ENCODE measurements at places on chromosomes 3 and 15.
A peak's percentile ranks its signal among the peaks of the same experiment; 100 is the strongest.

DNA sequence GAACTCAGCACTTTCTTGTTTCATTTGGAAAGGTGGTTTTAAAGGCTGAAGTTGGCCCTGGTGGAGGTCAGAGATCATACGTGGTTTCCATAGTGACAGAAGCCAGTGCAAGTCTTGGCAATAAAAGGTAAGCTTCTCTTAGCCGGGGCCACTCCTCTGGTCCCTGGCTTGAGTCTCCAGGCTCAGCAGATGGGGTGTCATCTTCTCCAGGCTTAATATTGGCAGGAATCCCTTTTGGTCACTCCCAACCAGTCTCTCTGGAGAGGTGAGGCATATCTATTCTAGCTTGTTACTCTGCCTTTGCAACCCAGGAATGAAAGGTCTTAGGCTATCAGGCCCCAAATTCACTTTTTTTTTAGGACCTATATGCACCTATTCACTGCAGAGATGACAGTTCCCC, 4.8 kb downstream of the CYP19A1 start:
- no peak for ATAC-seq

DNA sequence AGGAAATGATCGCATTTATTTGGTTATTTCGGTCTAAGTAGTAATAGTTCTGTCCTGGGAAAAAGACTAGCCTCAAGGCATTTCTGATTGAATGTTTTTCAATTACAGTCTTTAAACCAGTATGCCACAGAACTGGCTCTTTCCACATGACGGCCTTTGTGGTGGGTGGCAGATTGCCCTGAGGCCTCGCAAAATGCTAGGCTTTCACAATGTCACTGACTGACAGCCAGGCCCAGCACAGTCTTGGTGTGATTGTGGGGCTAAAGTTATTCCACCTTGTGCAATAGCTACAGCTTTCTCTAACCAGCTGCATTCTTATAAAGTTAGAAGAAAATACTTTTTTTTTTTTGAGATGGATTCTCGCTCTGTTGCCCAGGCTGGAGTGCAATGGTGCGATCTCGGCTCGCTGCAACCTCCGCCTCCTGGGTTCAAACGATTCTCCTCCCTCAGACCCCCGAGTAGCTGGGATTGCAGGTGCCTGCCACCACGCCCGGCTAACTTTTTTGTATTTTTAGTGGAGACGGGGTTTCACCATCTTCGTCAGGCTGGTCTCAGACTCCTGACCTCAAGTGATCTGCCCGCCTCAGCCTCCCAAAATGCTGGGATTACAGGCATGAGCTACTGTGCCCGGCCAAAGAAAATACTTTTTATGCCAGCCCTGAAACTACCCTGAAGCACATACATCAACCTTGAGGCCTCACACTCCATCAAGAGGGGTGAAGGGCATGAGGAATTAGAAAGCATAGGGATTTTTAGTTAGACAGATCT, 2.5 kb upstream of the ADIPOQ start:
- no peak for ATAC-seq

- no peak for ATAC-seq
Measured at GRCh38 chr3:11641316-11641682, 2.4 kb downstream of the VGLL4 start.

GRCh38 chr3:14404186-14404585, 1.8 kb downstream of the SLC6A6 start:
- ATAC-seq, result no peak

GRCh38 chr3:89876116-89876515, 768.7 kb downstream of the EPHA3 start:
- ATAC-seq, result no peak

GRCh38 chr3:124497487-124497886, 232.8 kb upstream of the UMPS start:
- ATAC-seq, result no peak

- ATAC-seq, result no peak
Measured at GRCh38 chr15:33533197-33533596, 222.4 kb downstream of the RYR3 start.

GRCh38 chr3:13850161-13850945, 29.5 kb downstream of the WNT7A start:
- no peak for ATAC-seq

DNA sequence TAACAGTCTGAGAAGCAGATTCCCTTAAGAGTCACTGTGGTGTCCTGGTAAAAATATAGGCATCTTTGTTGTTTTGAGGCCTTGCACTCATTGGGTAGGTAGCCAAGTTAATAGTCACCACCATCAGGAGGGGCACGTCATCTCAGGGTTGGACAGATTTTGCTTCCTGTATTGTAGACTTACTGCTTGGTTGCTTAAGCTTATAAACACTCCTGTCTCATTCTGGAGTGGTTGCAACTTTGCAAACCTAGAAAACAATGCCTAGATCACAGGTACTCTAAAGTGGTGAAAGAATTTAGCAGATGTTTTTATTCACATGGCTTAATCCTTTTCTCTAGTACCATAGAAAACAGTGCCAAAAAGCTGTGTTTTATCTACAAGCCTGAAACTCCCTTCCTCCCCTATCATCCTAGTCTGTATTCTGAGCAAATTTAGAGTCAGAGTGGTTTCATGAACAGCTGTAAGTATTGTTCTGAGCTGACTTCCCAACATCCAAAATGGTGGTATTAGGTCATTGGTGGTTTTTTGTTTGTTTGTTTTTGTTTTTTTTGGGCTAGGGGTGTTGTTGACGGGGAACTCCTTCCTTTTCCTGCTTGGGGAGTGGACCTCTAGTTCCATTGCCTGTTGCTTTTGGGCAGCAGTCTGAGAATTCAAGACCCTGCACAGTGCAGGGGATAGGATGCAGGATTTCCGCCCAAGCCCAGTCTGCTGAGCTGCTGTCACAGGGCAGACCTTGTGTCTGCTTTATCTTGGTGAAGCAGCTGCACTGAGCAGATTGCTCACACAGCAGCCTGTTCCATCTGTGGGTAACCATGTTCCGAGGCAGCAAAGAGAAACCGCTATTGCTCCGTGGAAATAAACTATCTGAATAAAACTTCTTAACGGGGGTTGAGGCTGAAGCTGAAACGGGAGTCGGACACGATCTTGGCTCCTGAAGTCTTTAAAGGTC, 202.0 kb downstream of the AKAP13 start:
- ATAC-seq, result peak; percentile 65

GRCh38 chr15:68389041-68389930, 42.7 kb downstream of the ITGA11 start:
- no peak for ATAC-seq

DNA sequence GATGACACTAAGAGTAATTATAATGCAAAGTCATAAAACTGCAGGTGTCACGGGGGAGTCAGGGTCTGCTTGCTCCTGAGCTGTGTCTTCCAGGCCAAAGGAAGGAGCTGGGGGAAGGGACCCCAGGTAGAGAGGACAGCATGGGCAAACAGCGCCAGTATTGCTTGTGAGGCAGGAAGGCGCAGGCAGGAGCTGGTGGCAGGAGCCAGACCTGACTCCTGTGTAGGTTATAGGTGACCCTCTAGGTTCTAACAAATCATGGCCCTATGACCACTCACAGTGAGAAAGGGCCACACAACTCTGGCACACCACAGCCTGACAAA, 1.9 kb downstream of the CISH start:
- ATAC-seq, result no peak

GRCh38 chr3:195255176-195255500, 15.8 kb downstream of the XXYLT1 start:
- ATAC-seq, result no peak

GRCh38 chr3:105505170-105505569, 138.5 kb downstream of the ALCAM start:
- no peak for ATAC-seq

DNA sequence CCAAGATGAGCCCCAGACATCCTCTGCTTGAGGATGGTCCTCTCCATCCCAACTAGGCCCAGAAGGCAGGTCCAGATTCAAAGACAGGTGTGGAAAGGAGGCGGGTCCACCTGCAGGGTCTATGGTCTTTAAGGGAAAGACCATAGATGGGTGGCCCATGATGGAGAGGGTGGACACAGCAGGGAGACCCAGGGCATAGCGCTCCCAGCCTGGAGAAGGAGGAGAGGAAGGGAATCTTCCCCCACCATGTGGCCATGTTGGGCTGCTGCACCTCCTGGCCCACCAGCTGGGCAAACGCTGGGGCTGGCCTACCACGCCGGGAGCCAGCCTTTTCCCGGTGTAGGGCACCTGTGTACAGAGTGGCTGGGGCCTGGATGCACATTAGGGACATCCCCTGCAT, 265.2 kb upstream of the TLE3 start:
- ATAC-seq, result peak; percentile 65

DNA sequence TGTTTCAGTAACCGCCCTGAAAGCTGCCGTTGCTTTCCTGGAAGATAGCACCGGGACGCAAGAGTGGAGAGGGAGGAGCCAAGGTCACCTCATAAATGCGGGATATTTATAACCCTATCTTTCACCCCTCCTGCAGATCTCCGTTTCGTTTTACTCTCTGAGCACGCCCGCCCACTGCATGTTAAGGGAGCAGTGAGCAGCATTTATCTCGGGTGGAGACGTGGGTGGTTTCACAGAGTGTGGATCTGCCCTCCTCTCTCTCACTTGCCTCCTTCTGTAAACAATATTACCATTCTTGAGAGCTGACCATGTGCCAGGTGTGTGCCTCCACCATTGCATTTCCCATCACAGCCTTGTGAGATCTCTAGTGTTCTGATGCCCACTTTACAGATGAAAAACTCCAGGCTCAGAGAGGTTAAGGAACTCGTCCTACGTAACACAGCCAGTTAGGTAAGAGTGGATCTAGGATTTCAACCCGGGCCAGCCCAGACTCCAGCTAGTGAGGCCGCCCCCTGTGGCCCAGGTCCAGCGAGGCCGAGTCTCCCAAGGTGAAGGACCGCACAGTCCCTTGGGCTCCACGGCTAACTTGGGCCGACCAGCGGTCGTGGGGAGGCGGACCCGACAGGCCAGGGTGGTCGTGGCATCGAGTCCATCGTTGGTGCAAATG, 16.9 kb upstream of the SEMA4B start:
- peak; percentile 85 for ATAC-seq

- ATAC-seq, result no peak
Measured at GRCh38 chr15:58135511-58136174, 2.5 kb upstream of the AQP9 start.

DNA sequence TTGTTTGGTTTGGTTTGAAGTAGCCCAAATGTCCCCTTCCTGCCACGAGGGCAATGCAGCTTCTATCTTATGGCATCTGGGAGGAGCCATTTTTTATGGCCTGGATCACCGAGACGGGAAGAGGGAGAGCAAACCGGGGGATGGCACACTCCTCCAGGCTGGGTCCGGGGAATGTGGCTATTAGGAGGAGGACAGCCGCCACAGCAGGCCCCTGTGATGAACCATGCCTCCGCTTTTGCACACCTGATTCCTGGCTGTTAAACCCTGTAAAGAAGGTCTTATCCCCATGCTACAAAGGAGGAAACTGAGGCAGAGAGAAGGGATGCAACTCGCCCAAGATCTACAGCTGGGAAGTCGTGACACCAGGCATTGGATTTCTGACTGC, 157.6 kb downstream of the OR4M2 start:
- no peak for ATAC-seq

DNA sequence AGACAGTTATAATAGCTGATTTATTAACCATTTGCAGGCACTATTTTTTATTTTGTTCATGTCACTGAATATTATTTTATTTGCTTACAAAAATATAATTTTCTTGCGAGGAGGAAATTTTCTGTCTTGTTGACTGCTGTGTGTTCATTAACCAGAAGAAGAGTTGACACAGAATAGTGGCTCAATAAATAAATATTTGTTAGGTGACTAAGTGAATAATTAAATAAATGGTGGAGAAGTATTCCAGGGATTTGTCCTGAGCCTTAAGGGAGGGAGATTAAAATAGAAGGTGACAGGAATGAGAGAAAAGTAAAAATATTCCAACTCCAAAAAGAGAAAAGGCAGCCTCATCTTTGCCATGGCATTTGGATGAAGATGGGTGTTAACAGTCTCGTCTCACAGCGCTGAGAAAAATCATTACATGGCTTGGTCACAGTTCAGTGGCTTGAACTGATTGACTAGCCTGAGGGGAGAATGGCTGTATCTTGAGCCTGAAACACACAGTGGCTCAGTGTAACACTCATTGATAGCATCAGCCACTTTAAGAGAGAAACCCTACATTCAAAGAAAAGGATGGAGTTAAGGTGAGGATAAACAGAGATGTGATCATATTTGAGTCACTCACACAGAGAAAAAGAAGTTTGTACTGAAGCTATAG, 449.9 kb upstream of the NAALADL2 start:
- no peak for ATAC-seq

- no peak for ATAC-seq
Measured at GRCh38 chr3:18712713-18713576, 287.8 kb upstream of the SATB1 start.

- ATAC-seq, result no peak
Measured at GRCh38 chr3:177733936-177734335, 536.7 kb upstream of the TBL1XR1 start.

GRCh38 chr15:84654689-84655453, 788 bp upstream of the WDR73 start:
- peak; percentile 38 for ATAC-seq

- ATAC-seq, result peak; percentile 85
Measured at GRCh38 chr15:93562395-93563123, 473.5 kb upstream of the RGMA start.

DNA sequence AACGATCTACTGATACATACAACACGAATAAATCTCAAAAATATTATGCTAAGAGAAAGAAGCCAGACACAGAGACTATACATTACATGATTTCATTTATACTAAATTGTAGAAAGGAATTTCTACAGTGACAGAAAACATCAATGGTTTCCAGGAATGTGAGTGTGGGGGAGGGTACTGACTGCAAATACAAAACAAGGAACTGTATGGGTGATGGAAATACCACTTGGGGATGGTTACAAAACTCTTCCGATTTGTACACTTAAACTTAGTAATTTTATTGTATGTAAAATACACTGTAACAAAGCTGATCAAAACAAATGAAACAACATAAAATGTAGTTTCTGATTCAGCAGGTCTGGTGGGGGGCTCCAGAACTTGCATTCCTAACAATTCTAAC, 45.8 kb upstream of the IP6K2 start:
- ATAC-seq, result no peak

- ATAC-seq, result no peak
Measured at GRCh38 chr15:74390647-74391288, 23.3 kb upstream of the CYP11A1 start.

Data from gastroesophageal sphincter (tissue), 4 donors.